Retina (tissue), 1 donor: ENCODE measurements at places on chromosomes 11 and 22.

DNA sequence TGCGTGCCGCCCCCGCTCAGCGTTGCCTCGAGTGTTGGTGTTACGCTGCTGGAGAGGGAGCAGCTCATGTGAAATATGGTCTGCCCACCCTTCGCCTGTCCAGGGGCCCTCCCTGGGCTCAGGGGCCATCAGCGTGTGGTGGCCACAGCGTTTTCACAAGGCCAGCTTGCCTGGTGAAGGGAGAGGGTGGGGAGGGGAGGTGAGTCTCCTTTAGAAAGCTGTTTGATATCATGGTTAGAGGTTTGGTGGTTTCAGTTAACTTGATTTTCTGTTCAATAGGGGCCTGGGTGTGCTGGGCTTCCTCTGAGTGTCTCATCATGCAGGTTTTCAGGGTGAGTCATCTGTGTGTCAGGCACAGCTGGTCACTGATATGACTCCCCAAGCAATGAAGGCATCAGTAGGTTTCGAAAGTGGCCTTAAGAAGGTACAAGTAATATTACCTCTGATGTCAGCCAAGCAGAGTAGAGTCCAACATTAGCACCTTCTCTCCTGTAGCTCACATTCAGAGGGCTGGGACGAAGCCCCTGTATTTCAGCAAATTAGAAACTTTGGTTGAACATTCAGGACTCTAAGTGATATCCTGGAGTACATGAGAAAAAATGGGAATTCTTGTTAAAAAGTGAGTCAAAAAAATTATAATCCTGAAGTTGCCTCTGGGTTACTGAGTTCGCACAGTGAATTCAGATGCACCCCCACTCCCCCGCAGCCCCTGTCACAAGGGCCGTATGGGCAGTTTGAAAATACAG, 172.5 kb downstream of the TBC1D22A start:
- no peak for DNase-seq

DNA sequence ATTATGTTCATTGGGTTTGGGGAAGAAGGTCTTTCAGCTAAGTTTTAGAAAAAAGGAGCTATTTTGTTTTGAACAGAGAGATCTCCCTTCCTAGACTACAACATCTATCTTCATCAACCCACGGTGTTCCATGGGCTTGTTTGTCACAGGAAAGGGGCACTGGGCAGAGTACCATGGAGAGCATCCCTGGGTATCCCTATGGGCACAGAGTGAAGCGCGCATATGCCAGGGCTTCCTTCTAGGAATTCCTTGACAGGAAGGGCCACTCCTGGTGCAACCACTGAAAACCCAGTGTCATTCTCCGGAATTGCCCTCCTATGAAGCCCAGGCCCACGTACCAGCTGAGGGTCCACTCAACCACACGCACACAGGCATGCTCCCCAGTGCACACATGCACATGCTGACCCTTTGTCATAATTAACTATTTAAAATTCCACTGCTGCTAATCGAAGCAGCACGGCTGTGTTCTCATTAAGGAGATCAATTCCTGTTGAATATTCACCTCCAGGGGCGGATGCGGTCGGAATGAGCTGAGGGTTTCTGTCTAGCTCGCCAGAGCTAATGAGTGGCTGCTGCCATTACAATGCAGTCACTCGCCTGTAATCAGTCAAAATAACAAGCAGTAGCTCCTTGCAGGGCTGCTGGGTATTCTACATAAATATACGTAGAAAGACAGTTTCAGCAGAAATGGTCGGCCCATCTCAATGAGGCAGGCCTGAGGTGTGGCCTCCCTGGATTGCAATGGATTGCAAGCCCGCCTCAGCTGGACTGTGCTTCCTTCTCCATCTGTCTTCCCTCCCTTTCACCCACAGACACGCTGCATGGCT, 512.5 kb downstream of the OPCML start:
- peak; percentile 57 for DNase-seq

- no peak for DNase-seq
These were observed 6.5 kb upstream of the IL10RA start for GRCh38 chr11:117979481-117980211.

DNA sequence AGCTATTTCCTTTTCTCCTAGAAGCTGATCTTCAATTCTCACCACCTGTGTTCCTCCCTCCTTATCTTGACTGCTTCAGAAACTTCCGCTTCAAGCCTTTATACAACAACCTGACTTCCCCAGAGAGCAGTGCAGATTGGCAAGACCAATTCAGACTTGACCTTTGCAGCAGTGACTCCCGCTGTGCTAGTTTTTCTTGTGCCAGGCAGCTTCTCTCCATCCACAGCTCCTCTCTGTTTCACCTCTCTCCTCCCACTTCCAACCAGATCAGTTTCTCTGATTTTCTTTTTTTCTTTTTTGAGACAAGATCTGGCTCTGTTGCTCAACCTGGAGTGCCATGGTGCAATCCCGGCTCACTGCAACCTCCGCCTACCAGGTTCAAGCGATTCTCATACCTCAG, 74.3 kb downstream of the GRAMD1B start:
- DNase-seq = no peak

DNA sequence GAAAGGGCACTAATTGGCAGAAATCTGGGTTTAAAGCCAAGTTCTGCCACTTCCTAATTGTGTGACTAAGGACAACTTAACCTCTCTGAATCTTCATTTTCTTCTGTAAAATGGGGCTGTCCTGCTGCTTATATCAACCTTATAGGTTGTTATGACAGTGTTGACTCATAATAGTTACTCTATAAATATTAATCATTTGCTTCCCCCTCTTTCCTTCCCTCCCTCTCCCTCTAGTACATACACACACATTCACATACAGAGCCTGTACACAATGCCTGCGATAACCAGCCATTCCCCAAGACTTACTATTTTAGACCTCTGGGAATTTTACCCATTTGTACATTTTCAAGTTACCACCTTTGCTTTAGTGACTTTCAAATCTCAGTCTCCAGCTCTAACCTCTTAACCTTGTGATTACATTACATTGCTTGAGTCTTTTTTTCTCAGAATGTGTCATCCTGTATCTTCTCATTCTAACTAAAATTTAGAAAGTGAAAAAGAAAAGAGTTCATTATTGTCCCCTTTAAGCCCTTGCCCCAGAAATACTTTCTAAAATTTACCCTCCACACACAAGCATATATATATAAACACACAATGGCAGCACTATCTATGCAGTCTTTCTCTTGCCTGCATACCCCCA, 31.9 kb downstream of the GDPD4 start:
- DNase-seq = no peak

GRCh38 chr22:44279069-44279360, 33.7 kb downstream of the SHISAL1 start:
- no peak for DNase-seq

GRCh38 chr11:43515090-43515489, 156.4 kb downstream of the TTC17 start:
- DNase-seq = peak; percentile 48

- DNase-seq = no peak
These were observed 17.4 kb upstream of the FLRT1 start for GRCh38 chr11:64018310-64018709.

DNA sequence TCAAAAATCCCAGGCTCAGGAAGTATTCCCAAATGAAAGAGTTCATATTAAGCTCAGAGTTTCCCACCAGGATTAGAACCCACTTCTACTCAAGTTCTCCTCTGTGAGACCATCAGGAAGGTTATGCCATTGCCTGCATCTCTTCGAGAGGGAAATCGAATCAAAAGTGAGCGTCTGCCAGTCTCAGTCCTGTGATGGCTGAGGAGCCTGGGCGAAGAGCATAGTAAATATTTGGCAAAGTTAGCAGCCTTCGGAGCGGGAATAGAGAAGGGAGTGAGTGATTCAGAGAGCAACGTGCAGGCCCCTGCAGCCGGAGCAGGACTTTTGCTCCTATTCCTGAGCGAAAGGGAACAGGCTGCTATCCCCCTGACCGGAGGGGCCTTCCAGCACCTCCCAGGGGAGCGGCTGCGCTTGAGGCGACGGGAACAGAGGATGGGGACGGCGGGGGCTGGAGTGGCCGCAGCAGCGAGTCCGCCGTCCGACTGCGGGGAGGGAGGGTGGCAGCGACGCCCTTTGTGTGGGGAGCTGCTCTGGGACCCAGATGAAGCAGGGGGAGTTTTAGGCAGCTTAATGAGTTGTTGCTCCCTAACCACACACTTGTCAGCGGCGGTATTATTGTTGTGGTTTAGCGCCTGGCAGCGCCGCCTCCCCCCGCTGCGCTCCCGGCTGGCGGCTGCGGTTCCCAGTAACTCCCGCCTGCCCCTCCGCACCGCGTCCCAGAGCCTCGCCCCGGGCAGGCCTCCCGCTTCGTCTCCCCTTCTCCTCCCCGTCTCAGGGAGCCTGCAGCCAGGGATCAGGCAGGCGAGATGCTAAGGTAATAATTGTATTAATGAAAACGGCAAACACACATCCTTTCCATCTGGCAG, 21.7 kb upstream of the NRGN start:
- peak; percentile 77 for DNase-seq

DNA sequence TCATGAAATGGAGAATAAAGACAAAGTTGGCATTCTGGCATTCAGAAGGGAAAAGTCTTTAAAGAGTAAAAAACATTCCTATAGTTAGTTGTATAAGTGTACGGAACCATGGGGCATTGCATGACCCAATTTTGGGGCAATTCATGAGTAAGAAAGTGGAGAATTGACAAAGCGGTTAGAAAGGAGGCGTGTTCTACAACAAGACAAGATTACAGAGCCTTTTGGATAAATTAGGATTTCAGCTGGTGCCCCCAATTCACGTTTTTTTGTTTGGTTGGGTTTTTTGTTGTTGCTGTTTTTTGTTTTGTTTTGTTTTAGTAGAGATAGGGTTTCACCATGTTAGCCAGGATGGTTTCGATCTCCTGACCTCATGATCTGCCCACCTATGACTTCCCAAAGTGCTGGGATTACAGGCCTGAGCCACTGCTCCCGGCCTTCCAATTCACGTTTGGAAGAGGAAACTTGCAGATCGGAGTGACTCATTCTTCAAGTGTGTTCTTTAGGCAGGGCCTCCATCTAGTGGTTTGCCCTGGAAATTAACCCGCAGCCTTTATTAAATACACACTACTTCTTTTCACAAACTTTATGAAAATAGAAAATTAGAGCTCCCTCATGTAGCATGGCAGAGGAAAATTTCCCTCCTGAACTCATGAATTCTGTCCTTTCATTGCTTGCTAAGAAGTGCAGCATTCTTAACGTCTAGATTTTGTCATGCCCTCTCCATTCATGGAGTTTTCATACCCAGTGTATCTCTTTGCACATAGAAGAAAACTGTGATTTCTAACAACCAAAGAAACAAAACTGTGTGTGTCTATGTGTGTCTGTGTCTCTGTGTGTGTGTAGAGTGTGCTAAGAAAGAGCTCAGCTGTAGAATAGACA, 118.1 kb downstream of the BBOX1 start:
- DNase-seq = peak; percentile 65

DNA sequence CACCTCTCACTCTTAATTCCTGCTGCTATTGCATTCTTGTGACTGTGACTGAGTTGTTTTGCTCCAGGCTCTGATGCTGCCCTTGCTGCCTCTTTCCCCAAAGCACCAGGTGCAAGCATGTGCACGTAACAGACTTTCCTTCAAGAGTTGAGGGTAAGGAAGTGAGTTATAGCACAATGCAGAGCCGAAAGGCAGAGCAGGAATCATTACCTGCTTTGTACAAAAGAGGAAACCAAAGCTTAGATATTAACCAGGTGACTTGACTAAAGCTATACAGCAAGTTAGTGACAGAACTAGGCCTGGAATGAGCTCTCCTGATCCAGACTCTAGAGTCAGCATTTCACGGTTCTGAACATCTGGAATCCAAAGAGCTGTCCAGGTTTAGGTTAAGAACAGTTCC, 33.6 kb downstream of the NEU3 start:
- DNase-seq = no peak

GRCh38 chr22:20569059-20570058, 61.9 kb downstream of the MED15 start:
- DNase-seq = no peak

- peak; percentile 79 for DNase-seq
These were observed 28.3 kb downstream of the SERHL2 start for GRCh38 chr22:42581762-42582716.

- peak; percentile 78 for DNase-seq
These were observed at the start of gene MCHR1 for GRCh38 chr22:40679249-40679963. Gene MCHR1 (plus strand): TSS chr22:40679484. CDS start chr22:40679653, 169 bp downstream.

GRCh38 chr22:30005213-30005857, 74.9 kb upstream of the HORMAD2 start:
- peak; percentile 83 for DNase-seq

- DNase-seq = no peak
These were observed 3.3 kb downstream of the CAPN5 start for GRCh38 chr11:77069969-77070582.

- peak; percentile 74 for DNase-seq
These were observed 540 bp downstream of the ADM start for GRCh38 chr11:10305262-10305963.

GRCh38 chr11:72236774-72237111, 7.2 kb downstream of the PHOX2A start:
- no peak for DNase-seq

DNA sequence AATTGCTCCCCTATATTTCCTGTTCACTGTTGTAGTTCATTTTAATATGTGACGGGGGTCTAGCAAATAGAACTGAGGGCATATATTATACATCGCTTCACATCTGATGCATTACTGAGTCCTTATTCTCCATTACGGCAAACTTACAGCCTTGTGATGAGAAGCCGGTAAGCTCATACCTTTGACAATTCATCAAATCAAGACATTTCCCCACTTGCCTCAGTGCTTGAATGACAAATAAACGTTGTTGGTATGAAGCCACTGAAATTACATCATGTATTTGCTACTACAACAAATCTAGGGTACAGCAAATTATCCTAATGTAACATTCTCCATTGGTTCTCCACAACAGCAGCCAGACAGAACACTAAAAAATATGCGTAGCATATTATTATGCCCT, 1999.8 kb downstream of the LRRC4C start:
- DNase-seq = no peak

- DNase-seq = no peak
These were observed 160.9 kb downstream of the ADAMTS15 start for GRCh38 chr11:130609121-130610035.

DNA sequence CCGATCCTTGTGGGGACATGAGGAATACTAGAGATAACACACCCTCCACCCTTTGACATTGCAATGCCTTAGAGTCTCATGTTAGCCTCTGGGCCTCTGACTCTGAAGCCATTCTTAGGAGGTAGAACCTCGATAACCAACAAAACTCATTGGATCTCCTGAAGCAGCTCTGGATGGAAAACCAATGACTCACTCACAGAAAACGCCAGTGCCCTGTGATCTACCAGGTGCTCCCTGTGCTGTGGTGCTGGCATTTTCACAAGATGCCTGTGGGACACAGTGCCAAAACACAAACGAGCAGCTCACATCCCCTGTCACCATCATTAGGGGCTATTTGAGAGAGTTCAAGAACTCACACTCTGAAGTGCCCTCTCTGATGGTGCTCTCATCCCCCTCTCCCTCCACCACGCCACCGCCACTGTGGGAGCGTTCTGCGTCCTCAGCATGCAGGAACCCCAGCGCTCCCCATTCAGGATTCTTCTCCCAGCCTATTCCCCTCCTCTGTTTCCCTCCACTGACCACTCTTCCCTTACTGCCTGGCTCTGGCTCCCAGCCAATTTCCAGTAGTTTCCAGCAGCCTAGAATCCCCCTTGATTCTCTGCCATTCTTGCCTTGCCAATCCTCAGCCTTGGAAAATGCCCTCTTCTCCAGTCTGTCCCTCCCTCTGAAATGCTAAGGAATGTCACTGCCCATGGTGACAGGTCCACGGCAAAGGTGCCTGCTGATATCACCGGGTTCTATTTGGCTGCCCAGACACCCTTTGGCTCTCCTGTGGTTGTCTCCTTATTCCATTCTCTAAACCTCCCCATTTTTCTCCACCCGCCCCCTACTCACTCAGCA, 4.7 kb upstream of the POLD4 start:
- no peak for DNase-seq
